GM10248 (cell line): ENCODE measurements at places on chromosomes 16 and 17.

GRCh38 chr16:20803561-20804214 is 2.6 kb downstream of the ERI2 start:
- no peak for DNase-seq

GRCh38 chr16:47241061-47241460 is 97.3 kb upstream of the NETO2 start:
- DNase-seq: no peak

DNA sequence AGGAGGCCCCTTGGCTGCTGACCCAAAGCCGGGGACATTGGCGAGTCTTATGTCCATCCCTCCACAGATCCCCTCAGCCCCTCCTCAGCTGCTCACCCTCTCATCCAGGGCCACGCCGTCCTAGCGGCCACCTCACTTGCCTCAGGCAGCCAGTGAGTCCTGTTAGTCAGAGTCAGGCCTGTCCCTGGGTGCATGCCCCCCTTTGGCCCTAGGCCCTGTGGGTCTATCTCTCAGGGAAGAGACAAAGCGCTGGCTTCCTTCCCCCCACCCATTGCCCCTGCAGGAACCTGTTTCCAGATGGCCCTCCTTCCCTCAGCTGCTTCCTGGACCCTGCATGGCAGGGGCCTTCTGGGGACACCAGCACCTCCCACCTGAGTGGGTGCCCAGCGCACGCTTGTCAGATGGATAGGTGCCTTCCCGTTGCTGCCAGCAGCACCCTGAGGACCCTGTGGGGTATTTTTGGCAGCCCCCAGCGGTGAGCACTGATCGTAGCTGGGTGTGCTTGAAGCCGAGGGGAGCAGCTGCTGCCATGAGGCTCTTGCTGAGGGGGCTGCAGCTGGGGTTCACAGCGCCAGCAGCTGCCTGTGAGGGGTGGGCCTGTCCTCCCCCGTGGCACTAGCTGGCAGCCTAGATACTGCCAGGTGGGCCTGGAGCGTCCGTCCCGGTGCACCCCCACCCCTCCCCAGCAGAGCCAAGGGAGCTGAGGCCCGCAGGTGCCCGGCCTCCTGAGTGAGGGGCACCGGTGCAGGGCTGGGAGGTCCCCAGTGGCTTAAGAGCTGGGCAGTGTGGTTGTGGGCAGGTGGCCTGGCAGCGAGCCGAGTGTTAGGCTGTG is 8.4 kb downstream of the DBNDD1 start:
- DNase-seq: no peak

DNA sequence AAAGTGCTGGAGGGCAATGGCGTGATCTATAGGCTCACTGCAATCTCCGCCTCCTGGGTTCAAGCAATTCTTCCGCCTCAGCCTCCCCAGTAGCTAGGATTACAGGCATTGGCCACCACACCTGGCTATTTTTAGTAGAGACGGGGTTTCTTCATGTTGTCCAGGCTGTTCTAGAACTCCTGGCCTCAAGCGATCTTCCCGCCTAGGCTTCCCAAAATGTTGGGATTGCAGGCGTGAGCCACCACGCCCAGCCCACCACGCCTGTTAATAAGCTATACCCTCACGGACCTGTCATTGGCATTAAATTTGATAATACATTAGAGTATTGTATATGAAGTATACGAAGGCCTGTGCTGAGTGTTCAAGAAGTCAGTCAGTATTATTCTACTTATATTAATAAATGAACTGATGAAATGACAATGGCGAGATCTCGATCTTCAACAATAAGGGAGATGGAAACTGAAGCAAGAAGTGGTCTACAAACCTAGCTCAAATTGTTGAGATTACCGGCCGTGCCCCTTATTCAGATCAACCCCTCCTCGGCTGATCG is 818 bp upstream of the BCAS3 start:
- DNase-seq: no peak

GRCh38 chr16:69311533-69312387 is 610 bp downstream of the VPS4A start:
- peak; percentile 54 for DNase-seq

- no peak for DNase-seq
Measured at GRCh38 chr17:78759969-78760352, 22.1 kb downstream of the CYTH1 start.

DNA sequence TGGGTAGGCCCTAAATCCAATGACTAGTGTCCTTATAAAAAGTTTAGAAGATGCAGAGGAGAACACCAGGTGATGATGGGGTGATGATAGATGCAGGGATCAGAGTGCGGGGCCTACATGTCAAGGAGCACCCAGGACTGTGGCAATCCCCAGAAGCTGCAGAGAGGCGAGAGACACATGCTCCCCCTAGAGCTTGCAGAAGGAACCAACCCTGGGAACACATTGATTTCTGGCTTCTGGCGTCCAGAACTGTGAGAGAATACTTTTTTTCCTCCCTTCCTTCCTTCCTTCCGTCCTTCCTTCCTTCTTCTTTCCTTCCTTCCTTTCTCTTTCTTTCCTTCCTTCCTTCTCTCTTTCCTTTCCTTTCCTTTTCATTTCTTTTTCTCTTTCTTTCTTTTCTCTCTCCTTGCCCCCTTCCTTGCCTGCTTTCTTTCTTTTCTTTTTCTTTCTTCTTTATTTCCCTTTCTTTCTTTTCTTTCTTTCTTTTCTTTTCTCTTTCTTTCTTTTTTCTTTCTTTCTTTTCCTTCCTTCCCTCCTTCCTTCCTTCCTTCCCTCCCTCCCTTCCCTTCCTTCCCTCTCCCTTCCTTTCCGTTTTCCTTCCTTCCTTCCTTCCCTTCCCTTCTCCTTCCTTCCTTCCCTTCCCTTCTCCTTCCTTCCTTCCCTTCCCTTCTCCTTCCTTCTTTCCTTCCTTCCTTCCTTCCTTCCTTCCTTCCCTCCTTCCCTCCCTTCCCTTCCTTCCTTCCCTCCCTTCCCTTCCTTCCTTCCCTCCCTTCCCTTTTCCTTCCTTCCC is 134.3 kb downstream of the HAPSTR1 start:
- DNase-seq: peak; percentile 30

GRCh38 chr16:50781518-50781917 is 39.6 kb downstream of the CYLD start:
- no peak for DNase-seq

DNA sequence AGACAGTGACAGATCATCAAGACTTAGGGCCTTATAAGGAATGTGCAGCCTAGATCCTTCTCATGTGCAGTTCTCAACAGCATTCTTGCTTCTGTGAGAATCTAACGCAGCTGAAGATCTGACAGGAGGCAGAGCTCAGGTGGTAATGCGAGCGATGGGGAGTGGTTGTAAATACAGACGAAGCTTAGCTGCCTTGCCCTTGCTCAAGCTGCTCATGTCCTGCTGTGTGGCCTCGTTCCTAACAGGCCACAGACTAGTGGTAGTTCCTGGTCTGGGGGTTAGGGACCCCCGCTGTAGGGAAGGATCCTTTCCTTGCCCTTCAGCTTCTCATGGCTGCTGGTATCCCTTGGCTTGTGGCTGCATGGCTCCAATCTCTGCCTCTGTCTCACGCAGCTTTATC is 10.3 kb upstream of the NTN1 start:
- no peak for DNase-seq

DNA sequence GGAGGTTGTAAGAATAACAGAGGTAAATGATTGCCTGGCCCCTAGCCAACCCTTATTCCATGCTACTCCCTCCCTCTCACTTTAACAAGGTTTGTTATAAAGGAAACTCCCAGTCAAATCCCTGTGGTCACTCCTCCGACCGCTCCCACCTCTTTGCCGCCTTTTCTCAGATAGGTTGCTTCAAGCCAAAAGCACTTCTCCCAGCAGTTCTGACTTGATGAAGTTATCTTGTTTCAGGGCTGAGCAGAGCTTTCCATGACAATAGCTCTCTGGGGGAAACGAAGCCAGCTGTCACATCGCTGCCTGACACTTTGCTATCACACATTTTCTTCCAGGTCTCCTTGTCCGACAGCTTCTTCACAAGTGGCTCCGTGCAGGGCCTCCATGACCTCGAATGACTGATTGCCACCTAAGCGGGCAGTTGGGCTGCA is 278.6 kb downstream of the HAPSTR1 start:
- no peak for DNase-seq
